Suppressor macrophage (primary cell): ENCODE measurements at places on chromosomes 3 and 15.
A peak's percentile ranks its signal among the peaks of the same experiment; 100 is the strongest.

GRCh38 chr3:134462331-134462941 lies 23.3 kb downstream of the ANAPC13 start:
- no peak for DNase-seq

GRCh38 chr15:64833690-64834089 lies 8.0 kb upstream of the PLEKHO2 start:
- no peak for DNase-seq

- DNase-seq: peak; percentile 6
Observed at GRCh38 chr15:86231864-86232721, 152.4 kb downstream of the AGBL1 start.

GRCh38 chr3:27560484-27561056 lies 76.4 kb upstream of the SLC4A7 start:
- peak; percentile 81 for DNase-seq

DNA sequence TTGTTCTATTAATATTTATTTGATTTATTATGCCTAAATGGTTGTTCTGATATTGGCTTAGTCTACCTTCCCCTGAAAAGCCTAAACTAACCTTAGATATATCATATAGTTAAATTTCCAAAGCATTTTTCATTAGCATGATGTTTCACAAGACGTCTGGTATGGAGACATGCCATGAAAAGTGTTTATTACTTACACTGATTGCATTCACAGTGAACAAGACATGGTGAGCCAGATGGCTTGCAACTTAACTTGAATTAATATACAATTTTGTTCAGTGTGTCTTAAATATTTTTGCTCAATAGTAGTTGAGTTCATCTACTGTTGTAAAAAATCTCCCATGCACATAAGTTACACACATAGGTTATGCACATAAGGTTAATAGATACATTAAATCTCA lies 758.4 kb downstream of the NSUN3 start:
- DNase-seq: no peak

- DNase-seq: no peak
Observed at GRCh38 chr3:78908236-78908635, 859.6 kb downstream of the ROBO1 start.

GRCh38 chr3:161163297-161163696 lies 57.8 kb upstream of the NMD3 start:
- DNase-seq: peak; percentile 5

GRCh38 chr3:115667738-115668065 lies 44.4 kb downstream of the GAP43 start:
- no peak for DNase-seq

- DNase-seq: peak; percentile 42
Observed at GRCh38 chr15:35206060-35206675, 121.1 kb upstream of the NANOGP8 start.

- peak; percentile 82 for DNase-seq
Observed at GRCh38 chr3:195221015-195221853, 49.7 kb downstream of the XXYLT1 start.

- no peak for DNase-seq
Observed at GRCh38 chr3:61574854-61575253, 13.5 kb downstream of the PTPRG start.
